Foreskin fibroblast (primary cell): ENCODE measurements at places on chromosomes 5 and 9.

- DNase-seq, result peak; percentile 19
These were observed 77.3 kb downstream of the AMBP start for GRCh38 chr9:114000671-114001409.

DNA sequence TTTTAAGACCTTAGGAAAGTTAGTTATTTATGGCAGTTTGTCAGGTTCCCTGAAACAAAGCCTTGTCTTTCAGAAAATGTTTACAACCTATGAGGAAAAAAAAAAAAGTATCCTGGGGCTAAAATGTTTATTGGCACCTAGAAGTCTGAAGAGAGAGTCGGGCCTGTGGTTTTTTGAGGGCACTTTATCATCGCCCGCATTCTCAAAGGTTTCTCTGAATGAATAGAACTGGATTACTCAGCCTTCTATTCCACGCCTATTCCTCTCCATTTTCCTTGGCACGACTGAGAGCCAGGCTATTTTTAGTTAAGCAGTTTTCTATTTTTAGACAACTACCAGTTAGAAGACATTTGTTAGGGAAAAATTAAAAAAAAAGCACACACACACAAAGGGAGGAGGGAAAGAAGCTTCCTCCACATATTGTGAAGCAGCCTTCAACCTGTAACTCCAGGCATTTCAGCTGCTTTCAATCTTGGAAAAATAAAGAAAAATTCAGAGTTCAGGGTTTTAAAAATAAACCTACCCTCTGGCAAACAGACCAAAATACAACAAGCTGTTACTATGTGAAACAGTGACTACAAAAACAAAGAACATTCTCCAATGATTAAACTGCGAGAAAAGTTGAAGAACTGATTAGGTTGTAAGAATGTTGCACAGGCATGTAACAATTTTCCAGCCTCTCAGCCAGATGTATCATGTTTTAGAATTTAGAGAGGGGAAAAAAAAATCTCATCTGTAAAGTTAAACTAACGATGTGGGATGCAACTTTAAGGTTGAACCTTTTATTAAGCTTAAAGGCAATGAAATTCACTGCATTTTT lies 97.0 kb downstream of the MEF2C start:
- DNase-seq, result peak; percentile 84

GRCh38 chr5:177399997-177400868 lies at the start of gene PFN3:
PFN3 (minus strand) TSS chr5:177400661; CDS start chr5:177400576, 85 bp downstream.
- peak; percentile 36 for DNase-seq

- peak; percentile 94 for DNase-seq
These were observed 2.1 kb downstream of the TLN1 start for GRCh38 chr9:35729700-35730485.

GRCh38 chr9:77896269-77896937 lies 135.2 kb downstream of the GNAQ start:
- DNase-seq, result no peak

DNA sequence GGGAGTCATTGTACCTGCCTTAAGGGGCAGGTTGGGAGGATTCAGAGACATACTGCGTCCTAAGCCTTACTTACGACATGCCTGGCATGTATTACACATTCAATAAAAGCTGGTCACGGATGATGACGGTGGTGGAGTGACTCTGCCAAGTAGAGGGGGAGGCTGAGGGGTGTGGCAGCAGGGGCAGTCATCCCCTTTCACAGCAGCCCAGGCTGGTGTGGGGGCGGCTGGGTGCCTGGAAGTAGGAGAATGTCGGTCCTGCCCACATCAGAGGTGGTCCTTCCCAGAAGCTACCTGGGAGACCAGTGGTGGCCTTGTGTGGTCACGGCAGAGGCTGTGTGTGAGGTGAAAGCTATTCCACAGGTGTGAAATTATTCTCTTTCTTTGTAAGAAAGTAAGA lies 8.9 kb downstream of the ZBTB34 start:
- DNase-seq, result peak; percentile 29

DNA sequence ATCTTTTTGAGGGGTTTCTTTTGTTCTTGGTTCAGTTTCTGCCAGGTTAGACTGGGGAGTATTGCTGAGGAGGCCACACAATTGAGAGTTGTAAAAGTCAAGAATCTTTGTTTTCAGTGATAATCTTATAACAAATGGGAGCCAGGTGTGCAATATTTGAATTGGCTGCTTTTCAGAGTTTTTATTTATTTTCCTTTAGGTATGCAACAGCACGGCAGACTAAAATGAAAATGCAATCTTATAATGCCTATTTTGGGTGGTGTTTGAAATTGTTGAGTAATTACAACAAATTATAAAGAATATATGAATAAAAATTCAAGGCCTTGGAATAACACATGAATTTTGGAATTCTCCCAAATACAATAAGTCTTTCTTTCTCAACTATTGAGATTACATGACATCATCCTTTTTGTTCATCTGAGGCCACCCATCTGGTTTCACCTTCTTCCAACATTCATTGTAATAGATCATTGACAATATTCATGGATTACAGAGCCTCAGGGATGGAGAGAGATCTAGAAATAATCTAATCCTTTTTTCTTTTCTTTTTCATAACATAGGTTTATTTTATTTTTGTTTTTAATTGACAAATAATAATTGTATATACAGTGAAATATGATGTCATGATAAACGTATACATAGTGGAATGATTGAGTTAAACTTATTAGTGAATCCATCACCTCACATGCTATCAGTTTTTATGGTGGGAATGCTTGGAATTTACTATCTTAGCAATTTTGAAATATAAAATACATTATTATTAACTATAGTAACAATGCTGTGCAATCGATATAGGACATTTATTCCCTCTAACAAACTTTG lies 1061.0 kb downstream of the NR2F1-AS1 start:
- peak; percentile 21 for DNase-seq

DNA sequence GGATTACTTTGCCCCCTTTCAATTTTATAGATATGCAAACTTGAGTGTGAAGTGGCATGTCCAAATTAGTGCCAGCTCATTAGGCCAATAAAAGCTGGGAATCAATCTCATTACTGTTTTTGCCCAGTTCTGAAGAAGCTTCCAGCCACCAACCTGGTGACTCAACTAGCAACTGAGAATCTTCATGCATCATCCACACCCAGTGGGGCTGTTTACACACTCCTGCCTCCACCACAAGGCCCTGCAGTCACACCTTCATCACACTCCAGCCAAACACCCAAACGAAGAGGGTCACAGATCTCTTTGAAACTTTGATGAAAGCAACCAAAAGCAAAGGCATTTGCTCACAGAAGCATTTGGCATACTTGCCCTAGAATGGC lies 41.3 kb upstream of the S1PR3 start:
- peak; percentile 18 for DNase-seq

- peak; percentile 69 for DNase-seq
These were observed 192.6 kb downstream of the ESM1 start for GRCh38 chr5:54792611-54793404.

DNA sequence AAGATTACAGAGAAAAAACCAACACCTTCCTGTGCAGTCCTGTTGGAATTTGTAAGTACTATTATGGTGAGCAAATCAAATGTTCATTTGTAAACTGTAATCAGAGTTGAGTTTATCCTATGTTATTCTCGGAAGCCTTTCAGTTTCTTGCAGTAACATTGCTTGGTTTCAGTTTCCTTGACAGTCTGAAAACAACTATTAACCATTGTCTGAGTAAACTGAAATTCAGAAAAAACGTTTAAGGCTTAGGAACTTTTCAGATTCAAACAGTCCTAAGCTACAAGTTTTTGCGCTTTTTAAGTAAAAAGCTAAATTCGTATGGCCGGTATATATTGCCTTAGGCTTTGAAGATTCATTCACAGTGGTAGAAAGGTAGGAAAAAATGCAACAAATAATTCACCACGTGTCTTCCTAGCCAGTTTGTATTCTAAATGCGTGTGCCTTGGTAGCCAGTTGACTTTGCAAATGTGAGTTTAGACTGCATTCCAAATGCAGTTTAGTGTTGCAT lies 2.5 kb downstream of the GPBP1 start:
- peak; percentile 49 for DNase-seq

GRCh38 chr9:110298043-110298605 lies 39.5 kb downstream of the TXNDC8 start:
- no peak for DNase-seq

DNA sequence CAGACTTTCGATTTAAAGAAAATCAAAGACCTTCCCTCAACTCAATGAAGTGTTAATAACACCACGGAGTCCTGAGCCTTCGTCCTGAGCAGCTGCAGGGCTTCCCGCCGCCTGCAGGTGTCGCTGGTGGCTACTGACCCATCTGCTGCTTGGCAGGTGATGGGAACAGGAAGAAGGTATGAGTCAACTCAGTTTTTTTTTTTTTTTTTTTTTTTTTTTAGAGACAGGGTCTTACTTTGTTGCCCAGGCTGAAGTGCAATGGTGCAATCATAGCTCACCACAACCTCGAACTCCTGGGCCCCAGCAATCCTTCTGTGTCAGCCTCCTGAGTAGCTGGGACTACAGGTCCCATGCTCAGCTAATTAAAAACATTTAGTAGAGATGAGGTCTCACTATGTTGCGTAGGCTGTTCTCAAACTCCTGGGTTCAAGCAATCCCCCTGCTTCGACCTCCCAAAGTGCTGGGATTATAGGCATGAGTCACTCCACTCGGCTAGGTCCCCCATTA lies 185.7 kb upstream of the IL12B start:
- DNase-seq, result no peak

DNA sequence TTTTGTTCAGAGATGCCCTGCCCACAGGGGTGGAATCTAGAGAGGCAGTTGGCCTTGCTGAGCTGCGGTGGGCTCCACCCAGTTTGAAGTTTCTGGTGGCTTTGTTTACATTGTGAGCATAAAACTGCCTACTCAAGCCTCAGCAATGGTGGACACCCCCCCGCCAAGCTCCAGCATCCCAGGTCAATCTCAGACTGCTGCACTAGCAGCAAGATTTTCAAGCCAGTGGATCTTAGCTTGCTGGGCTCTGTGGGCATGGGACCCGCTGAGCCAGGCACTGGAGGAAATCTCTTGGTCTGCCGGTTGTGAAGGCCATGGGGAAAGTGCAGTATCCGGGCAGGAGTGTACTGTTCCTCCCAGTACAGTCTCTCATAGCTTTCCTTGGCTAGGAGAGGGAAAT lies 55.5 kb downstream of the MINAR2 start:
- no peak for DNase-seq

DNA sequence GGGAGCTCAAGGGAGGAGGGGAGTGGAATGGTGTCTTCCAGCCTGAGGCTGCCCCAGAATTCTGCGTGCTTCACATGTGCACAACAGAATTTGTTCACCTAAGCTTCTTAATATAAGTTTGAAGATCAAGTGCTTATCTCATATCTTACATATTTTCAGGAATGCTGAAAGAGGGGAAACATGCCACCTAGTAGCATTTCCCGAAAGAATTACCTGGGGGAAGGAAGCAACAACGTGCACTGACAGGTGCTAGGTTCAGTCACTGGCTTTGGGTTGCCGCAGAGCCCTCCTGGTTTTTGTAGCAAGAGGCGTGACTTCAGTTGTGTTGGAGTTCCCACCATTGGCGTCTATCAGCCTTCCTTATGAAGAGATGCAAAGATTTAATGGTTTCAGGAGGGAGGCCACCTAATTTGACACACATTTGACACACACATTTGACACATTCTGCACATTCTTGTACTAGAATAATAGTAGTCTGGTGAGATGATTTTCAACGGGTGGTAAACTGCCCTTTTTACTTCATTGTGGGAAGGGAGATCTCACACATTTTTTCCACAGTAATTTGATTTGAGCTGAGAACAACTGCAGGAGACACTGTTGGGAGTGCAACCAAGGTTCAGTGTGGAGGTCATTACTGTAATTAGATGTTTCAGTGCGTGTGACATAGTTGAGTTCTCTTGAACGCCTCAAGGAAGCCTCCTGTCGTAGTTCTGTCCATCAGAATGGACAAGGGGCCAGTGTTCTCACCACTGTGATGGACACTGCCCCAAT lies 481.3 kb downstream of the CCDC171 start:
- DNase-seq, result no peak

DNA sequence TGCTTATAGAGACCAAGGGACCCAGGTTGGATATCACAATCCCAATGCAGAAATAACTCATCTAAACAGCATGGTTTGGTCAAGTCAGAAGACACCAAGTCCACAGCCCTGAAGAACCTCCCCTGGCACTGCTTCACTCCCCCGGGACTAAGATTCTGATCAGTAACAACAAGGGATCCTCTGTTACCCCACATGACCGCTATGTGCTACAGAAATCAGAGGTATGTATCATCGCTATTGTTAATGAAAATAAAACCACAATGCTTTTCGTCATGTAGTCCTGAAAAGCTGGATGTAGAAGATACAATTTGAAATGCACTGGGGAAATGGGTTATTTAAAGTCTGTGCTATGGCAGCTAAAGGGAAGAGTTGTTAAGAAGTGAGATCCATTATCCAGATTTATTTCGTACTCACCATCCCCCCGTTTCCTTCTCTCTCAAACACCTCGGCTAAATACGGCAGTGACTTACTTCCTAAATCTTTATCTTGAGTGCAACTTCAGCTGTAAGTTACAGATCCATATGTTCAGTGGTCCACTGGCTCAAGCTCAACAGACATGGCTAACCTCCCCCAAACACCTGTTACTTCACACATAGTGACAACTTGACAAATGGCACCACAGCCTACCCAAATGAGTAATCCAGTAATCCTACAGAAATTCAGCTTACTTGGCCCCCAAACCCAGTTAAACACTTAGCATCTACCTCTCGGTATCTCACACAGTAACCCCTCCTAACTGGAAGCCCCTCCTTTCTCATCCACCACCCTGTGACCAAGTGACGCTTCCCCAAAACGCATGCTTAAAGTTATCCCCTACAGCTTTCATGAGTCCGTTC lies 129.2 kb downstream of the MYO10 start:
- no peak for DNase-seq

GRCh38 chr9:2798423-2798822 lies 45.5 kb downstream of the PUM3 start:
- DNase-seq, result peak; percentile 53

DNA sequence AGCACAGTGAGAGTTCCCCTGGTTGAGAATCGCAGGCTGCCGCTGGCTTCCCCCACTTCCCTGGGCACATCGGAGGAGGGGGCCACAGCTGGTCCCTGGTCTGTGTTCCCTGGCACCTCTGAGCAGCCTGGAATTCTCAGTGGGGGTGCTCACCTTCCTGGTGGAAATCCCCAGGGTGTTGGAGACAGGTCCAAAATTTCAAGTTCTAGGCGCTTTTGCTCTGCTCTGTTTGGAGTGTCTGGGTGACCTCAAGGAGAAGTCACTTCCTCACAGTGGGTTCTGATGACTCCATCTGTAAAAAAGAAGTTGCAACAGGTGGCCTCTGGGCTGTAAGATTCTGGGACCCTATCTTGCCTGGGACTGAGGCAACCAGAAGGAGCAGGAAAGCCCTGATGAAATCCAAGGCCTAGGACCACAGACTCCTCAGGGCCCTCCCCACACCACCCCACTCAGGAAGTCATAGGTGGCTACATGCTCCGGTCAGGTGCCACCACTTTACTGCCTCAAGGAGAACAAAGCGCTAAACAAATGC lies at the start of gene TRAF1:
TSS of gene TRAF1 (minus strand) at position 400 of the 532 bp plus-strand sequence. CDS start 721 bp downstream, outside the sequence.
- DNase-seq, result no peak

DNA sequence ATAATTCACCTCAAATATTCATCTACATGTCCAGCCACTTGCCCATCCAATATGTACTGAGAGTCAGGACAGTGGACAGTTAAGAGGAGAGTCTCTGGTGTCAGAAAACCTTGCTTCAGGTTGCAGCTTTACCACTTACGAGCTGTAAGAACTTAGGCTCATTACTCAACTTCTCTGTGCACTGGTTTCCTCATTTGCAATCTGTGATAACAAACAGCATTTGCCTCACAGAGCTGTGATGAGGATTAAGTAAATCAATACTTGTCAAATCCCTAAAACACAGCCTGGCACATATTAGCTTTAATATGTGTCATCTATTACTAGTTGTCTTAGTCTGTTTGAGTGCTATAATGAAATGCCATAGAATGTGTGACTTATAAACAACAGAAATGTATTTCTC lies 8.6 kb downstream of the GOLGA1 start:
- no peak for DNase-seq
